ENCODE measurements at places on chromosomes 6 and 20.

DNA sequence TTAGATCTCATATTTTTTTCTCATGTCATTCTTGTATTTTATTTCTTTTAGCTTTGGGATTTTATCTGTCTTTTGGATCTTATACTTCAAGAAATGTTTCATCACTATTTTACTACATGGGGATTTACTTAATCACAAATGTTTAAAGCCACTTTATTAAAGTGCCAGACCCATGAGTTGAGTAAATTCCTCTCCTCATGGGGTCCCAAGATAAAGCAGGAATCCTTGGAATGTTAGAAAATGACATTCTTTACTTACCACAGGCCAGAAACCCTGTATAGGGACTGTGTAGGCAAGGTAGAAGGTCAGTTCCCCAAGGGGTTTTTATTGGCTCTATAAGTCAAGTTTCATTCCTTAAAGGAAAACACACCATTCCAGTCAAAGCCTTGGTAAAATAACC lies 28.4 kb upstream of the OR2J2 start:
- DNase-seq: no peak

- DNase-seq: no peak
Observed at GRCh38 chr6:127918506-127919427, 17.9 kb upstream of the THEMIS start.

DNA sequence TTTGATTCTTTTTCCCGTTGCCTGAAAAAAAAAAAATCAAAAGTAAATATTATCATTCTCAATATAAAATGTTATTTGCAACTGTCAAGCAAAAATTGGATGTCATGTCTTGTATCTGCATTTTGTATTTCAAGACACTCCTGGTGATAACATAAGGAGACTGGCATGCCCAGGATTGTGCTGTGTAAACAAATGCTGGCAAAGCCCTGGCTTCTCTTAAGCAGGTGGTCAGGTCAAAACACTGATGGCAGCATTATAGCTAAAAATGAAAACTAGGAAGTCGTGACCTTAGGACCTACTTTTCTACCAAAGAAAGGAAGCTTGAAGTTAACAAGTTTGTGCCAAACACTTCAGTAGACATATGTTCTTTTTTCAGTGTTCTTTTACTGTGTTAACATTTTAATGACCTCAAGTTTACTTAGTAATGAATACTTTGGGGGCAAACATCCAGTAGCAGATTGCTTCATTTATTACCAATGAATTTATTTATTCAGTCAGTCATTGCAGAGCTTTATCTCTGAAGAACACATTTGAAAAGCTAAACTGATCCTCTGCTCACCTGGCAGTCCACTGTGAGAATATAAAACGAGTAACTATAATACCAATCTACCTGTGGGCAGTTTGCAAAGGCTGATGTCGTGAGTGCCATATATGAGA lies 243.1 kb upstream of the FLRT3 start:
- DNase-seq: no peak

- no peak for DNase-seq
Observed at GRCh38 chr6:105875974-105876640, 210.0 kb upstream of the PRDM1 start.

DNA sequence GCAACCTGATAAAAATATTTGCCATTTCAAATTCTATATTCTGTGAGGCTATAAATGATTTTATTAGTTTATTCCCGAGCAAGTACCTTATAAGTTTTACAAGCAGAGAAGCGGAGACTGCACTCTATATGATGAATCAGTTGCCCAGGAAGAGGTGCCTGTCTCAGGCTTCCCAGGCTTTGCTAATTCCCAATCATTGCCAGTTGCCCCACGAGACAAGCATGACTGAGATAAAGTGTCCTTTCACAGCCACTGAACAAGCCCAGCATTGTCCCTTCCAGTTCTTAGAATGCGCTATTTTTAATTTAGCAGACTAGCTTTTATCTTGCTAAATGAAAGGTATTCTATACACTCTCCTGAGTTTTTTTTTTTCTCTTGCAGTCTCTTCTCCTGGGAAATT lies 260.7 kb downstream of the ALDH8A1 start:
- DNase-seq: no peak

GRCh38 chr6:150068151-150068550 lies 770 bp downstream of the ULBP3 start:
- no peak for DNase-seq

- no peak for DNase-seq
Observed at GRCh38 chr6:63465750-63466149, 106.5 kb upstream of the LOC128125822 start.

- no peak for DNase-seq
Observed at GRCh38 chr6:11650025-11650696, 112.6 kb downstream of the TMEM170B start.

DNA sequence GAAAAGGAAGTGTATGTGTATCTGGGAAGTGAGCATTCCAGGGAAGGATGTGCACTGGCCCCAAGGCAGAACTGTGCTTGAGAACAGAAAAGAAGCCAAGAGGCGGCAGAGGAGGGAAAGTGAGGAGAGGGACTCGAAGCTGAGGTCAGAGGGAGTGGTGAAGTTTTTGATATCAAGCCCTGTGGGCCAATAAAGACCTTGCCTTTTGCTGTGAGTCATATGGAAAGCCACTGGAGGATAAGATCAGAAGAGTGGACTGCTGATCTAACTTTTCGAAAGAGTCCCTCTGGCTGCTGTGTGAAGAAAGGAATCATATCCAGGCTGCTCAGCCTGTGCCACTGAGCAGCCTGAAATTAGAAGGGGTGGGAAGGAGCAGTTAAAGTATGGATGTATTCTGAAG lies 99.4 kb downstream of the EYA4 start:
- DNase-seq: no peak

GRCh38 chr6:127917766-127918165 lies 16.9 kb upstream of the THEMIS start:
- no peak for DNase-seq

GRCh38 chr6:43334466-43335095 lies 26.0 kb upstream of the CRIP3 start:
- DNase-seq: no peak

DNA sequence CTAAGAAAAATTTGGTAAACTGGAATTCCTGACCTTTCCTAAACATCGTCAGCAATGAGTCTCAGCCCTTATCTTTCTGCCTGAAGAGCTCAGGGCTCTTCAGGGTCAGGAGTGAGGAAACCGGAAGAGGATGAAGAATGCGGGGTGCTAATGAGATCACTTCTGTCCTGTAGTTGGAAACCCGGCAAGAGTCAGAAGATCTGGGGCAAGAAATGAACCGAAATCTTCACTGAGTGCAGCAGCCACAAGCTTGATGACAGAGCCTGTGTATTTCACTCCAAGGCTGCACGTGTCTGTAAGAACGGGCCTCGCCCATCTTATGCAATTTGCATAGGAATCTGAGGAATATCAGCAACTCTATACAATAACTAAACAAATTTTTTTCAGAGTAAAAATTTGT lies 60.4 kb upstream of the QKI start:
- no peak for DNase-seq

DNA sequence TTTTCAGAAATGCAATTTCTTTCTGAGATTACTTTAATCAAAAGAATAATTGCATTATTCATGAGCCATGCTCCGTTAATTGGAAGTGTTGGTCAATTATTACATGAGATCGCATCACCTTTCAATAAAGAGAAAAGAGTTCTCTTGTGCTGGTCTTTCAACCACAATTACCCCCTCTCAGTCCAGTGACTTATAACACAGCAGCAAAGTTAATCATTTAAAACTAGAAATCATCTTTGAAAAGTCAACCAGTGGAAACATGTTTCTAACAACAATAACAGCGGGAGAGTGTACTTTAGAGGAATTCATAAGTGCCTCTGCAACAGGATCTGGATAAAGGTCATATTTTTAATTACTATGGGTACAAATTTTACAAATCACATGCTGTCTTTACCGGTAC lies 384.4 kb upstream of the AGPAT4 start:
- DNase-seq: no peak

DNA sequence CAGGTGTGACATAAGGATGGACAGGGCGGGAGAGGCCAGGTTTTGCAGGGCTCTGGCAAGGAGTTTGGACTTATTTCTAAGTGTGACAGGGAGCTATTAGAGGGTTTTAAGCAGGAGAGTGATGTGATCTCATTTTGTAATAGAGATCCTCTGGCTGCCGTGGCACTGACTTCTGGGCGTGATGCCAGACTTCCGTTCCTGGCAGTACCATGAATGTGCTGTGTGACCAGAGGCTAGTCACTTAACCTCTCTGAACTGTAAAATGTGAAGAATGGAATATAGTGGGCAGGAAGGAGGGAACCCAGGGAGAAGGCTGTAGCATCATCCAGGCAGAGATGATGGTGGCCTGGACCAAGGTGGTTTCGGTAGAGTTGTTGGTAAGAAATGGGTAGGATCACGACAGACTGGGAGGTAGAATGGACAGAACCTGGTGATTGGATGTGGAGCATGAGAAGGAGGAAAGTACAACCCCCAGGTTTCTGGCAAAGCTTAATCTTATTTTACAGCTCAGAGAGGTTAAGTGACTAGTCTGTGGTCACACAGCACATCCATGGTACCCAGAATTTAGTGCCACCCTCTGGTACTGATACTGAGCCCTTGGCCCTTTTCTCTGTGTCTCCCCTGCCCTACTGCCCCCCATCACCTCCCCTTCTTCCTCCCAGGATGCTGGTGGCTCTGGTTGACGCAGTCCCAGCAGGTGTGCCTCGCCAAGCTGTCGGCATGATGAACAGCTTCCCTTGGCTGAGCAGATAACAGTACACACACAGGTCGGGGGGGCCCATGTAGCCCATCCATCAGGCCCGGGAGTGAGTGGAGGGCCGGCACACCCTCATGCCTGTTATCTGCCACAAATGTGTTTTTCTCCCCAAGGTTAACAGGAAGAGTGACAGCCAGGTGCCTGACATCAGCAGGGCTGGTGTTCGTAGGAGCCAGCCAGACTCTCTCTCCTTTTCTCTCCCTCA lies 52.9 kb upstream of the CTNNBL1 start:
- no peak for DNase-seq

GRCh38 chr6:54784011-54784410 lies 62.6 kb upstream of the FAM83B start:
- DNase-seq: no peak

DNA sequence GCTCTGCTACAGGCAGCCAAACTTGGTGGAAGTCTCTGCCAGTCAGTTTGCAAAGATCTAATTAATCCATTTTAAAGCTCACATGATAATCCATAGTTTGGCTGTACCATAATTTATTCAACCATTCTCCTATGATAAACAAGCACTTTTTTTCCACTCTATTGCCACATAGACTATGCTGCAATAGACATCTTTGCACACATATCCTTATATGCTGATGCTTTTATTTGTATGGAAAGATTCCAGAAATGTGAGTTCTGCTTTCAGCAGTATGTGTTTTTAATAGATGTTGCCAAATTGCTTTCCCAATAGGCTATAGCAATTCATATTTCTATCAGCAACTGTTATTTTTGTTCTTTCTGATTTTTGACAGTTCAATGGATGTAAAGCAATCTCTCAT lies 628.0 kb downstream of the KIF16B start:
- DNase-seq: no peak

DNA sequence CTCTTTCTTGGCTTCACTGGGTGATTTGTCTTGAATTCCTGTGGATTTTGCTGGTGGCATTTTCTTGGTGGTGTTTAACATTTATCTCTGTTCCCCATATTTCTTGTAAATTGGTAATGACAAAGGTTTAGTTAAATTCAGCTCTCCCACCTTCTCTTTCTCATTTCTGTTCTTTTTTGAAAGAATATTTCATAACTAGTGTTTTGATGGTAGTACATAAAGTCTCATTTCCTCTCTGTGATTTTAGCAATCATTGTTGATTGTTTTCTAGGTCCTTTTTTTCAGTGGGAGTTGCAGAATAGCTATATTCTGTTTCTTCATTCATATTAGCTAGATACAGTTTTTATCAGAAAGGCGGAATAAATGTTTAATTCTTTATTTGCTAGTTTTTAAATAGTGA lies 73.1 kb downstream of the QKI start:
- no peak for DNase-seq

DNA sequence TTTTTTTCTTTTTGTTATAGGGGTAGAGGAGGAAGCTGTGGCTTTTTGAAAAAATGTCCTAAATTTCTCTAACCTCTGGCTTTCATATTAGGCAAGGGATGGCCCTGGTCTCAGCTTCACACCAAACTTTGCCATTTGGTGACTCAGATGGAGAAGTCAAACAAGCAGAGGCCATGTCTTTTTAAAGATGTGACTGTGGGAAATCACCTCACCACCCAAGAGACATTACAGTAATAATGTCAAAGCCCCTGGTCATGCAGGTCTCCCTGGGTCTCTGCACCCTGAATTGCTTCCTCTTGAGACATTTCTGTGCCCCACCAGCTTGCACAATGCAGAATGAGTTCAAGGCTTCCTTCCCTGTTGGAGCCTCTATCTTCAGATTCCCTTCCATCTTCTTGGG lies 39.5 kb upstream of the ADGRF5 start:
- DNase-seq: no peak

DNA sequence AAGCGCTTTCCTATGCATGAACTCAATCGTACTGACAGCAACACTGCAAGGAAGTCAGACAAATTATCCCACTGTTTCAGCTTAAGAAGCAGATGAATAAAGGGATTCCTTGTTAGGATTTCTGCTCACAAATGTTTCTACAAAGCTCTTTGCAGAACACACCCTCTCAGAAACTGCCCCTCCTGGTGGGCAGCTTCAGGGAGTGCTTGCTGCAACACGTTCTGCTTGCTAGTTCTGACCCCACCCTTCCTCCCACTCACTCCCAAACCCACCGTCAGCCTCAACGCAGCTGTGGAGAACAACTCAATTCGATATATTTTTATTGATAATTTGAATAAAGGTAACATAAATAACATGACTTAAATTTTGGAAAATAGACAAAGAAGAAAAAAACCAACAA lies 250.8 kb upstream of the PRDM1 start:
- no peak for DNase-seq

- no peak for DNase-seq
Observed at GRCh38 chr6:53252177-53252692, 96.5 kb downstream of the ELOVL5 start.

- no peak for DNase-seq
Observed at GRCh38 chr6:148857798-148858390, 111.1 kb downstream of the UST start.

DNA sequence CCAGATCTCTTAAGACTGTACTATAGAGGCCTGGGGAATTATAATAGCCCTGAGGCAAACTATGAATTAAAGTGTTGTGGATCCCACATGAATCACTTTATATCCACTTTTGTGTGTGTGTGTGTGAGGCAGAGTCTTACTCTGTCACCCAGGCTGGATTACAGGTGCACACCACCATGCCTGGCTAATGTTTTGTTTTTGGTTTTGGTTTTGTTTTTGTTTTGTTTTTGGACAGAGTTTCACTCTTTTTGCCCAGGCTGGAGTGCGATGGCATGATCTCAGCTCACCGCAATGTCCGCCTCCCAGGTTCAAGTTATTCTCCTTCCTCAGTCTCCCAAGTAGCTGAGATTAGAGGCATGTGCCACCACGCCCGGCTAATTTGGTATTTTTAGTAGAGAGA lies 32.2 kb upstream of the MICB start:
- no peak for DNase-seq

GRCh38 chr6:42251911-42252637 lies 34.4 kb upstream of the MRPS10 start:
- DNase-seq: no peak

GRCh38 chr20:44805335-44805978 lies 4.9 kb downstream of the RIMS4 start:
- no peak for DNase-seq

- DNase-seq: no peak
Observed at GRCh38 chr20:45860560-45861220, 3.3 kb downstream of the ZSWIM3 start.

GRCh38 chr6:65922049-65922448 lies 215.0 kb upstream of the EYS start:
- no peak for DNase-seq

Measured in stimulated activated CD8-positive, alpha-beta memory T cell treated with anti-CD3 and anti-CD28 coated beads, Interleukin-7, amount 100 ng/mL, for 1 hour (primary cell).